Osteoblast (primary cell): ENCODE measurements at places on chromosomes 6 and 20.

DNA sequence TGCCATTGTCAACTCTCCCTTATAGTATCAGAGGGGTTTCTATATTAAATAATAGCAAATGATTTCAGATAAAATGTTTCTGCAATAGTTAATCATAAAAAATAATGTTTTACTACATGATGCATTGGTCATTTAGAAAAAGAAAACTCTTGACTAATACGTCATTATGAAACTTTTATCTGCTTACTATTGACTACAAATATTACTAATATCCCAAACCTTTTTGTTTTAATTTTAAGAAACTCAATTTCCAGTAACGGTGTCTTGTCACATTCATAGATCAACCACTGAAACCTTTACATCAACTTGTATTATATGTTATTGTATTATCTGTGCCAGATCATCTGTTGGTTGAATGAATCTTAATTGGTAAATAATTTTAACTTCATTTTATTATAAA, 482.9 kb upstream of the SLC35B3 start:
- no peak for DNase-seq

DNA sequence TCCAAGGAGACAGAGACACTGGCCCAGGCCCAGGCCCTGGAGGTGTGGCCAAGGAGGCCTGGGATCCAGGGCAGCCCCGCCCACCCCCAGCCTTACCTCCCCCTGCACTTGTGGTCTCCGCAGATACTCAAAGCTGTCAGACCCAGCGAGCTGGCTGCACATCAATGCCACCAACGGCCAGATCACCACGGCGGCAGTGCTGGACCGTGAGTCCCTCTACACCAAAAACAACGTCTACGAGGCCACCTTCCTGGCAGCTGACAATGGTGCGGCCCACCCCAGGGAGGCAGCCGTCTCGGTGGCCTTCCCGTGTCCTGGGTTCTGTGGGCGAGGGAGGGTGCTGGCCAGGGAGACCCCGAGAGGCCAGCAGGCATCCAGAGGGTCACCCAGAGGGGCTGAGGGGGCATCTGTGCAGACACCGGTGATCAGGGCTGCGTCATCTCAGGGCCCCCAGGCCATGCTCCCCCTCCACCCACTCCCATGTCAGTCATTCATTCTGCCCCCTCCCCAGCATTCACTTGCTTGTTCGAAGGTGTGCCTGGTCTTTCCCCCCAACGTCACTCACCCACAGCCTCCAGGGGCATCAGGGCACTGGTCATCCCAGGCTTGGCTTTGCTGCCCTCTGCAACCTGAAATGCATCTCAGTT, 141.3 kb downstream of the TAF4 start:
- no peak for DNase-seq

DNA sequence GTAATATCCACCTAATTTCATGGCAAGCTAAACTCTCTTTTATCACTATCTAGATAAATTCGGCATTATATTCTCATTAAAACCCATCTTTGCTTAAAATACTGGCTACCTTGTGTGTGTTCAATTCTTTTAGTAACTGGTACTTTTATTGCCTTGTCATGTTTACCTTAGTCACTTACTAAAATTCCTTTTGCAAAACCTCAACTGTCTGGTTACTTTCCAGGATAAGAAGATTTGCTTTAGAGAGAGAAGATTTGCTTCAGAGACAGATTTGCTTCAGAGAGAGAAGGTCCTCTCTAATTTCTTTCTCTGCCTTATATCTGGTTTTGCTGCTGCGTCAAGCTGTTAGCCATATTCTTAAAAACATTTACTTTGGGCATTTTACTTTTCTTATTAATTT, 151.5 kb upstream of the MLIP start:
- DNase-seq: no peak

- no peak for DNase-seq
These were observed 508.7 kb upstream of the CITED2 start for GRCh38 chr6:139882977-139883728.

GRCh38 chr6:168318579-168319278, 848 bp downstream of the DACT2 start:
- DNase-seq: no peak

- no peak for DNase-seq
These were observed 17.3 kb downstream of the KIAA0408 start for GRCh38 chr6:127441881-127442280.

DNA sequence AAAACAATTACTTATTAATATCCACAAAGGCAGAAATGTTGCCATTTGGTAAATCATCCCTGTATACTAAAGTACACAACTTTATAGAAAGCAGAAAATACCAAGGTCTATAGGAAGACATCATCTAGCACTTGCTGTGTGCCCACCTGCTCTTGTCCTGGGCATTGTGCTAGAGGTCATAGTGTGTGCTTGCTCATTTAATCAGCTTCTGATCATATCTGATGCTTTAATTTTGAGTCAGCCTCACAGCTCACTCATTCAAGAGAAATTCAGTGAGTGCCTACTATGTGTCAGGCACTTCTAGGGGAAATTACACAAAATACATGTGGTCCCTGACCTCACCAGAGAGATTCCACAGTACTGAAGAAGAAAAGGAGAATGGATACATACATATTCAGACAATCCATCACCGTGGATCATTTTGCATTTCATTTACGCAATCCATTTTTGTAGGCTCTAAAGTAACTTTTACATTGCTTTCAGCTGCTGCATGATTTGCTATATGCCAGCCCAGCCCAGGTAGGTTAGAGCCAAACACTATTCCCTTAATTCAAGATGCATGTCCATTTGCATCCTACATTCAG, 167.9 kb upstream of the MCHR2 start:
- DNase-seq: no peak

- DNase-seq: peak; percentile 60
These were observed 36.5 kb upstream of the OVOL2 start for GRCh38 chr20:18094191-18094590.

- DNase-seq: peak; percentile 79
These were observed 236.8 kb downstream of the DLL1 start for GRCh38 chr6:170053966-170054661.

- DNase-seq: no peak
These were observed 29.9 kb downstream of the COL20A1 start for GRCh38 chr20:63322933-63323273.

GRCh38 chr6:119985952-119986736, 636.6 kb upstream of the MAN1A1 start:
- no peak for DNase-seq

DNA sequence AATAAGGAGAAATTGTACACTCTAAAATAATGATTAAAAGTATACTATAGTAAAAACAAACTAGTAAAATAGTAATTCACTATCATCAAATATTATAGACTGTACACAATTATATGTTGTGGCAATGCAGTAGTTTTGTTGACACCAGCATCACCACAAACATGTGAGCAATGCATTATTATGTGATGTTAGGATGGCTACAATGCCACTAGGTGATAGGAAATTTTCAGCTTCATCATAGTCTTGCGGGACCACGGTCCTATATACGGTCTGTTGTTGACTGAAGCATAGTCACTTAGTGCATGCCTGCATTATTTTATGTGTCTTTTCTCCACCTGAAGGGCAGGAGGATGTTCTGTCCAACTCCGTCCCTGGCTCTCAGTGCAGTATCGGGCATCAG, 104.8 kb upstream of the NEDD9 start:
- DNase-seq: no peak

- DNase-seq: no peak
These were observed 377.1 kb downstream of the FOXA2 start for GRCh38 chr20:22207280-22207679.

DNA sequence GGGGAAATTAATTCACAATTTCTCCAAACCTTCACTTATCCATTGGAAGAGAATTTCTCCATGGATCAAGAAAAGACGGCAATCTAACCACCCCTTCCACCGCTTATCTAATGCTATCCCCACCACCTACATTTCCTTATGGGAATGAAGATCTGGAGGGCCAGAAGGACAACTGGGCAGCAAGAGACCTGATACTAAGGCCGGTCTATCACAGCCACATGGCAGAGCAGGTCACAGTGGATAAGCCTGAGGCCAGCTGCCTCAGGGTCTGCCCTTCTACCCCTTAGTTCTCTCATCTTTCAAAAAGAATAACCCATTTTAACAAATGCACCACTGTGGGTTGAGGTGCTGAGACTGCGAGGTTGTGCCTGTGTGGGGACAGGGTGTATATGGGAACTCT, 37.1 kb downstream of the MAN1A1 start:
- DNase-seq: no peak

DNA sequence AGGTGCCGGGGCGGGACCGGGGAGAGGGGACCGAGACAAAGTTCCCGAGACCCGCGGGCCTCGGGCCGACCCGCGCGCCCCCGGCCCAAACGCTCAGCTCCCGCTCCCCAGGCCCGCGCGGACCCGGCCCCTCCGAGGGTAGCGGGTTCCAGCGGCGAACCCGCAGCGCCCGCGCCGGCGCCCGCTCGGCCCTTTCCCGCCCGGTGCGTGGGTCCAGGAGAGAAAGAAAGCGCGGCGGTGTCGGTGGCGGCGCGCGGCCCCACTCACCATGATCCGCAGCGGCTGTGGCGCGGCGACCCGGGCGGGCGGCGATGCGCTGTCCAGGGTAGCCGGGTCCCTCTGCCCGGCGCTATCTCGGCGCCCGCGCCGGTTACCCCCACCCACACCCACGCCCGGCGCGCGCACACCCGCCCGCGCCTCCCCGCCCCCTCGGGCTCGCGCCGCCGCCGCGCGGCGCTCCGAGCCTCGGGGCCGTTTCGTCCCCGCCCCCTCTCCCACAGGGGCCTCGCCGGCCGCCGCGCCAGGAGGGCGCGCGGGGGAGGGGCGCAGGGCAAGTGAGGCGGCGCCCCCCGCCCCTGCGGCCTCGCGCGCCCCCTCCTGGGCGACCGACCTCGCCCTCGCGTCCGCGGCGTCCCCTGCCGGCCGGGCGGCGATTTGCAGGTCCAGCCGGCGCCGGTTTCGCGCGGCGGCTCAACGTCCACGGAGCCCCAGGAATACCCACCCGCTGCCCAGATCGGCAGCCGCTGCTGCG, at the start of gene ELOVL2:
ELOVL2 (minus strand) TSS at position 345 of the 751 bp plus-strand sequence; CDS start at position 270, 75 bp downstream.
- DNase-seq: peak; percentile 95

- DNase-seq: peak; percentile 81
These were observed 124.0 kb upstream of the SLC2A12 start for GRCh38 chr6:134176264-134176975.

DNA sequence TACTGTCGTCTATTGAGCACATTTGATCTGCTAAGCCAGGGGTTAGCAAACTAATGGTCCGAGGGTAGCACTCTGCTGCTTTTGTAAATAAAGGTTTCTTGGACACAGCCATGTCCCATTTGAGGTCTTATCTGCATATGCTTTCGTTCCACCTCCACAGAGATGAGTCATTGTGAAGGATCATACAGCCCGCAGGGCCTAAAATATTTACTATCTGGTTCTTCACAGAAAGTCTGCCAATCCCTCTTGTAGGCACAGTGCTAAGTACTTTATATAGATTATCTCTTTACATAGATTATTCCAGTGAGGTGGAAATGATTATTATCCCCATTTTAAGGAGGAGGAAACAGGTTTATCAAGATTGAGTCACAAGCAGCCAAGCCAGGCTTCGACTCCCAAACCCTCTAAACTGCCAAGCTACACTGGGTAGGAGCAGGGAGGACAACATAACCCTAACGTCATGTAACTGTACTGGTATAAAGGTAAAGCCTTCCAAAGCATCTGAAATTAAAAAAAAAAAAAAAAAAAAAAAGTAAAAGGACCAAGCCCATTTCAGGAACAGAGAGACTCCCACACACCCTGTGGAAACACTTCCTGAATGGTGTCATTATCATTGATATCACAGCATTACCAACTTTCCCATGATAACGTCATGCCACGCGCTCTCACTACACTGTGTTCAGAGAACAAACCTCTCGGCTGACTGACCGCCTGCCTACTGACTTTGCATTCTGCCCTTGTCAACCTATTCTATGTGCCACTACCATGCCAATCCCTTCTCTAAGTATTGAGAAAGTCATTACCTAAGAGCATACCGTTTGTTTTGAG, 101.0 kb downstream of the KIF16B start:
- DNase-seq: no peak
